WTC11 (cell line): ENCODE measurements at places on chromosomes 3 and 15.

- DNase-seq: no peak
These were observed 606.2 kb upstream of the TBL1XR1 start for GRCh38 chr3:177803500-177803899.

DNA sequence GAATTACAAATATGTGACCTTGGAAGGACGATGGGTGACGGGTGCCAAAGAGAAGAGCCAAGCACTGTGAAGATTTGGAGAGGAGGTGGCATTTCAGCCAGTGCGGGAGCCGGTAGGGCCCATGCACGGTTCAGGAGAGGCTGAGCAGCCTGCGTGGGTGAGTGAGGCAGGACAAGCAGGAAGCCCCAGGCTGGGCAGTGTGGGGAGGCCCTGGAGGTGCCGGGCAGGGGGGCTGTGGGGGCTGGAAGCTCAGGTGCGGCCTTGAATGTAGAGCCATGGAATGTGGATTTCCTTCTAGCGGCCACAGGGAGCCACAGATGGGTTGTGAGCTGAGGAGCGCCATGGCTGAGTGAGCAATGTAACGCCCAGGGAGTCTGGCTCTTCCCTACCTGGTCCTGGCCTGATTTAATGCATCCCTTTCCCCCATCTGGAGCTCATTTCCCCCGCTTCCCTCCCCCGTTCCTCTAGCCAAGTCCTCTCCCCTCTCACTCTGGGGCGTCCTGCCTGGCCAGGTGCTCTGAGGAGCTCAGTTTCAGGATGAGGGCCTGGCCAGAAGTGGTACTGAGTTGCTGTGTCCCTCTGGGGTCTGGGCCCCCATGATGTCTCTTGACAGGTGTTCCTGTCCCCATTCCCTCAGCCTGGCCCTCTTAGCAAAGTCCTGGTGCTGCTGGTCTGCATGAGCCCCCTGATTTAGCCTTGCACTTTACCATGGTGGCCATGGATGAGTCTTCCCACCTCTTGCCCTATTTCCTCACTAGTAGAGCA, 41.8 kb upstream of the IQSEC1 start:
- DNase-seq: no peak

- DNase-seq: no peak
These were observed 110.5 kb downstream of the KLHL25 start for GRCh38 chr15:85684174-85684710.

- DNase-seq: no peak
These were observed 294.2 kb downstream of the TIGIT start for GRCh38 chr3:114587986-114588385.

DNA sequence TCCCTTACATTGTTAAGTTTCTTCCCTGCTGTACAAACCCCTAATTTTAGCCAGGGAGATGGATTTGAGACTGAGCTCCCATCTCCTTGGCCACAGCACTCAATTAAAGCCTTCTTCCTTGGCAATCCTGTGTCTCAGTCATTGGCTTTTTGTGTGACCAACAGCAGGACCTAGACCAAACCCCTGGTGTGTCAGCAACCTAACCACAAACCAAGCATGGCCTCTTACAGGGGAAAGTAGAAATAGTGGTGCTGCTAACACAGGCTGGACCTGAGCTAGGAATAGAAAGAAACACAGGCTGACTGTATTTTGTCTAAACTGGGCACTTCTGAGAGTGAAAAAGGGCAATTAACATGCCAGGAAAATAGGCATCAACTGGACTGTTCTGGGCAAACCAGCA, 37.9 kb downstream of the PPCDC start:
- DNase-seq: no peak

DNA sequence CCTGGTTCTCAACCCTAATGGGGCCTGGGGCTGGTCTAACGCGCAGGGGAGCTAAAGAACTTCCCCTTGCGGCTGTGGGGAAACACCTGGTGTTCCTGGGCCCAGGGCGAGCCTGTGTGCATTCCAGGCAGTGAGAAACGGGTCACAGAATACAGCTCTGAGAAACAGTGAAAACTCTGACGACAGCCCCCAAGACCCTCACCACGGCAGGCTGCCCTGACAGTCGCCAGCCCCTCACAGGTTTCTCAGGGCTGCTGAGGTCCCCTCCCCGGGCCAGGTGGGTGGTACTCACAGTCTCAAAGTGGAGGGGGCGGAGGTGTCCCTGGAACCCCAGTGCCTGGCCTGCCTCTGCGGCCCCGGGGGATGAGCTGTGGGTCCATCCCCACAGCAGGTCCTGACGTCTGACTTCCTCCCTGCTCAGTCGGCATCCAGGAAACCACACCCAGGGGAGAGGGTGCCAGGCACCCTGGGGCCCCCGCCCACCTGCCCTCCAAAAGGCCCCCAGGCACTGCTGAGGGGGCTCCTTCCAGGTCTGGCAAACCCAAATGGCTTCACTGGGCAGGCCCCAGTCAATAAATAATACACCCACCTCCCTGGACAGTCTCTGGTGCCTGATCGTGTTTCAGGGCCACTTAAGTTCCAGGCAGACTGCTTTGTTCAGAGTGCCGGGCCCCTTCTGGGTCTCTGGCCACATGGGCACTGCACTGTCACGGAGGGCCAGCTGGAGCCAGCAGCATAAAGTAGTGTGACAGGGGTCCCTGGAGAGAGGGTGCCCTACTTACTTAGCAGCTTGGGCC, 57.7 kb downstream of the IQSEC1 start:
- DNase-seq: no peak

DNA sequence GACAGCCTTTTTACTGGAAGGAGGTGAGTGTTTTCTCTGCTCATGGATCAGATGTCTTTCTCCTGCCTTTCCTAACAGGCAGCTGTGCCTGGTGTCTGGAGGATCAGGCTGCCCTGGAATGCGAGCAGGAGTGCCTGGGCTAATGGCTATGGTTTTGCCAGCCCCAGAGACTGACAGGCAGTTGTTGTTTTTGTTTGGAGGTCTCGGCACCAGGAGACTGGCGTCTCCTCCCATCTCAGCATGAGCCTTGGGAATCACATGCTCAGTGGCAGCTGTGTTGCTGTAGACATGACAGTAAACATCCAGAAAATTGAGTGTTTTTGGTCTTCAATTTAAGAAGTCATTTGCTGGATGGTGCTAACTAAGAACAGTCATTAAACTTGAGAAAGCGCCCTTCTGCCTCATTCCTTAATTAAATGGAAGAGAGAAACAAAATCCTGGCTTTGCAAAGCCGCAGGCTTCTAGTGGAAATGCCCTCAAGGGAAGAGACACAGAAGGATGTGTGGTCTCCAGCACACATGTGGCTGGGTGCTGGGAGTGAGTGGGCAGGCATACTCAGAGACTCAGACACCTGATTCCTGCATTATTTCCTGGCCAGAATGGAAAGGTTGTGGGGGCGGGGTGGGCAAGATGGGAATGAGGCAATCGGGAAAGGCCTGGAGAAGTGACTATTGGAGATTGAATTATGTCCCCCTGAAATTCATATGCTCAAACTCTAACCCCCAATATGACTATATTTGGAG, 97.0 kb upstream of the NMNAT3 start:
- peak; percentile 52 for DNase-seq

DNA sequence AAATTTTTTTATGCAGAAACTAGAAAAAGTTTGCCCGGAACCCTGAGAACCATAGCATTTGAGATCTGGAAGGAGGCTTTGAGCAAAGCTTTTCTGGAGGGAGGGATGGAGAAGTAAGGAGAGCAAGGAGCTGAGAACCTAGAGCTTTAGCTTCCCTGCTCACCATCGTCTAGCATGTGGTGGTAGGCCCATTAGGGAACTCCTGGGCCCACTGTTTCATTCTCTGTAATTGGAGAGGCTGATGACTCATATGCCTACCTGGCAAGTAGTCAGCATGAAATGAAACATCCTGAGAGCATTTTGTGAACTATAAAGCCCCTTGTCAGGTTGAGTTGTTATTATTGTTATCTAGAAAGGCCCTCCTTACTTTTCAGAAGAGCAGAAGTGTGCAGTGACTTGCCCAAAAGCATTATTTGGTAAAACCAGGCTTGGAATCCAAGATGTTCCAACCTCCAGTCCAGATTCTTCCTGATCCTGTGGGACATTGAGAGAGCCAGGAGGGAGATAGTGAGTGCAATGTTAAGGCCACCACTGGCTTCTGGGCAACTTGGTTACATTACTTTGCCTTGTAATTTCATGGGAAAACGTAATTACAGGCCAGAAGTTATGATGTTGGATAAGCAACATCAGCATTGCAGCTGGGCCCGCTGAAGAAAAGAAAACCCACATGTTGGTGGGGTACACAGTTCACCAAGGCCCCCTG, 104.5 kb upstream of the BFSP2 start:
- no peak for DNase-seq

- DNase-seq: no peak
These were observed 49.1 kb downstream of the IQCH start for GRCh38 chr15:67303490-67304363.

DNA sequence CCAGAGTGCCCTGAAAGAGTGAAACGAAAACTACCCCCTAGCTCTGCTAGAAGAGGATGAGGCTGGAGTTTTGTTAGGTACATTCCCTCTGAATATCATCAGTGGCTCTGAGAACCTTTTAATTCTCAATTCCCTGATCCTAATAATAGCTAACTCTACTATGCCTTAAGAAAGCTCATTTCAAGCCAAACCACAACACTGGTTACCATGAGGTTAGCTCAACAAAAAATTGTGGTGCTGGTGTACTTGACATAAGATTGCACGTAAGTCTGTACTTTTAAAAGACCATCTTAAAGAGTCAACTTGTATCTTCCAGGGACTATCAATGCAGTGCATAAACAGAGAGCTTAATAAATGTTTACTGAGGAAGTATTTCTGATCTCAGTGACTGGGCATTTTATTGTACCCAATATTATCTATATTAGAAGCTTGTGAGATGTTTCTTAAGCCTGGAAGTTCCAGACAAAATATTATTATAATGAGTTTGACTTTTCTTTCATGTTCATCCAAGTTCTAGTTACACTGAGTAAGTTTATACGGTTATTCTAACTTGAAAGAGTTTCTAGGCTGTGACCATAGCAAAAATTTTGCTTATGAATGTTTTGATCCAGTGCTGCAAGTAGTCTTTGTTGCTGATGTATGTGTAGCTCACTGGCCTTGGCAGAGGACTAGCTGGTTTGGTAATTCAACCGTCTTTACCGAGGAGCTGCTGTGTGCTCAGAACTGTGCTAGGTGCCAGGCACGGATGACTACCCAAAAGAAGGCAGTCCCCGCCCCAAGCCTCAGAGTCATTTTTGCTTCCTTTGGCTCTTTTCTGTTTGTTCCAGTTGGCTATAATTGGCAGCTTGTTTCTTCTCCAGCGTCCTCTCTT, 334.4 kb upstream of the TRIM42 start:
- no peak for DNase-seq

DNA sequence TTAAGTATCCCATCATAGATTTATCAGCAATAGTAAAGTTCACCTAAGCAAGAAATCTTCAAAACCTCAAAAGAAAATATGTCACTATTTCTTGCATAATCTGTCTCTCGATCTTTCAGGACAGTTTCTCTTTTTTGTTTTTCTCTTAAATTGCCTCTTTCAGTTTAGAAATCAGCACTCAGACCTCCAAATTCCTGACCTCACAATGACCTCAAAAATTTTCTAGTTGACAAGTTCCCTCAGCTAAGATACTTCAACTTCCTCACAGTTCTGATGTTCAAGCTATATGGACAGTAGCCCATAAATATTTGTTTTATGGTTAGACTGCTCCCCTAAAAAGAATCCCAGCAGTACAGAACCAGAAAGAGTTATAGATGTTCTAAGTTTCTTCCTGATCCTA, 24.1 kb downstream of the SLC24A5 start:
- DNase-seq: no peak

DNA sequence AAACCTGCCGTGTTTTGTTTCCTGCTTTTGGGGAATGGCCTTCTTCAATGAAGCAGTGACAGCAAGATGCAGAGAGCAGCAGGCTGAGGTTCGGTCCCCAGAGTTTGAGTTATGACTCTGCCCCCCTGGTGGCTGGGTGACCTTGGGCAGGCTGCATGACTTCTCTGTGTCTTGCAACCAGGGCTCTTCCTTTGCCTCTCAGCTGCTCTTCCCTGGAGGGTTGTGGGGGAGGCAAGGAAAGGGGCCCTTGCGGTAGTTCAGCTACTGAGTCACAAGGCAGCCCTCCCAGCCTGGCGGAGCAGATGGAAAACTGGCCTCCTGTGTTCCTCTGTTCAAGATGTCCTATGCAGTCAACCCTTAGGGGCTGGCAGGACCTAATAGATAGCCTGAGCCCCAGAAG, 17.1 kb downstream of the CTXND1 start:
- DNase-seq: peak; percentile 71

DNA sequence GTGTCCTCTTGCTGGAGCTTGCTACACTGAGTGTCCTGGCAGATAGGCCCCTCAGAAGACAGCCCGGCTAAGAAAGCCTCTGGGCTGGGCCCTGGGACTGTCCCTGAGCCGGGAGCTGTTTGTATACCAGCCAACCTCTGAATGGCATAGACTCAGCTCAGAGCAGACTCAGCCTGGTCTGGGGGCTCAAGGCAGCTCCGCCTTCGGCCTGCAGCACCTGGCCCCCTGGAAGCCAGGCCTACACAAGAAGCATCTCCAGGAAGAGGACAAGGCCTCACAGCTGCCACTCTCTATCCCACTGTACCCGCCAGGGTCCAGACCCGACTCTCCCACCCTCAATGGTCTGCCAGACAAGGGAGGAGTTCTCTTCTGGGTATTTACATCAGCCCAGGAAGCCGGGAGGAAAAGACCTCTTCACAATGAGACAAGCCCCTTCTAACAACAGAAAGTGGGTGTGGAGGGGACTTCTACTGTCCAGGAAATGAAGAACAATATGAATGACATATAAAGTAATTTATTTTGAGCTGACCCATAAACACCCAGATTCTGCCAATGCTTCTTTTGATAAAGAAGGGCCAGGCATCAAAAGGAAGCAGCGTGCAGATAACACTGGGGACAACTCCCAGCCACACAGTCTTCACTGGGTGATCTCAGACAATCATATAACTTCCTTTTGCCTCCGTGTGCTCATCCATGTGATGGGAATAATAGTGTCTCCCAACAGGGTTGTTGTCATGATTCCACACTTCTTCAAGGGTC, 110.2 kb downstream of the TPRA1 start:
- DNase-seq: no peak

GRCh38 chr3:62183969-62184368, 189.4 kb downstream of the FEZF2 start:
- no peak for DNase-seq

DNA sequence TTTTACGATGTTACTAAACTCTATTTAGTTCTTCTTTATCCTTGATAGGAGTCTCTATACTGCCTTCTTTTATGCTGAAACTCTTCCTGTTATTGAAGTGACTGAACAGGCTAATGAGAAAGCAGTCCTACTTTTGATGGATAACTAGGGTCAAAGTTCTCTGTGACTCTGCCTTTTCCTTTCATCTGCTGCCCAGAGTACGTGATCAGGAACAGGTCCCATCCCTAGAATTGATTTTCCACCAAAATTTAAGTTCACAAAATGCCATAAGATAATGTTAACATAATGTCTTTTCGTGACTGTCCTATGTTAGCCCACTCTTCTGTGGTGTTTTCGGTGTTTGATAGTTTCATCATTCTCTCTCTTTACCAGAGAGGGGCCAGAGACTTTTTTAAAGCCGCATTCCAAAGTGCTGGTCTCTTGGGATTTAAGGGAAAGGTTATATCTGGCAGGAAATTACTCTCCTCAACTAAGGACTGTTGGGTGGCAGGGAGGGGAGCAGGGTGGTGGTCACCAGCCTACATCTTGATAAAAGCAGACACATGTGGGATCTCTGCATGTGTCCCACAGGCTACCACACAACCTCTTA, 50.3 kb upstream of the PLXND1 start:
- no peak for DNase-seq
